ENCODE measurements at places on chromosomes 1 and 21.

DNA sequence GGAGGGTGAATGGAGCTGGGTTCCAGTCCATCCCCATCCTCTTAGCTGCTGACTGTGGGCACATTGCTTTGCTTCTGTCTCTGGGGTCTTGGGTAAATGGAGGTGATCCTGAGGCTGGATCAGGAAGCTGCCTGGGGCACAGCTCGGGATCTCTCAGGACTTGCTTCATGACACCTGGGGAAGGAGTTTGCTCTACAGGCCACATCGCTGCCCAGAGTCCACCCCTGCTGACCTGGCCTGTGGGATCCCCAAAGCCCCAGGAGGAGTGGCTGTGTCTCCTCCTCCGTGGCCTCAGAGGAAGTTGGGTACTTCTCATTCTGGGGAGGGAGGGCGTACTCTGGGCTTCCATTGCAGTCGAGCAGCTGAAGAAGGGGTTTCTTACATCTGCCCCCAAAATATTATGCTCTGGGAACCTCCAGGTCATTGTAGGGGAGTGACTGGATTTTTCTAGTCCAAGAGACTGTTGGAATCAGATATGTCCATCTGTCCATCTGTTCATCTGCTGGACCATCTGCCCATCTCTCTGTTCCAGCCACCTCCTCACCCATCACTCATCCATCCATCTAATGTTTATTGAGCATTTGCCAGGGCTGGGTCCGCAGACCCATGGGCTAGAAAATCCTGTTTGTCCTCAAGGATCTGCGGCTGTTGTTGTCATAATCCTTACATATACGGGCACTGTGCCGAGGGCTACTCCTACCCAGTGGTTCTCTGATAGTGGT is 45.9 kb downstream of the ARHGEF10L start:
- no peak for DNase-seq

- no peak for DNase-seq
These were observed 3.9 kb downstream of the PKLR start for GRCh38 chr1:155297384-155297783.

- DNase-seq, result no peak
These were observed 500 bp upstream of the PEA15 start for GRCh38 chr1:160204526-160205241.

DNA sequence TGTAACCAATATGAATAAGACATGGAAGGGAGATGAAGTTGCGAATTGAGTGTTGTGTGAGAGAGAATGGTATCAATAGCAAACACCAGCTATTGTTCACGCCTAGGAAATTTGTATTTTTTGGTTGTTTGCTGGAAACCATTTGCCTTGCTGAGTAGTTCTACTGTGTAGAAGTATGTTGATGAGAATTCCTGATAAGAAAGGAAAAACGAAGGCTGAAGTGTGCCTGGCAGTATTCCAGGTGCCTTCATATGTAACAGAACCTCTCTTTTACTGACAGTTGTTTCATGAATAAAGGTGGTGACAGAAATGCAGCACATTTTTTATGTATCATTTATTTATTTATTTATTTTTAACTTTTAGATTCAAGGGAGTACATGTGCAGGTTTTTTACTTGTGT is 79.5 kb downstream of the SDCCAG8 start:
- no peak for DNase-seq

DNA sequence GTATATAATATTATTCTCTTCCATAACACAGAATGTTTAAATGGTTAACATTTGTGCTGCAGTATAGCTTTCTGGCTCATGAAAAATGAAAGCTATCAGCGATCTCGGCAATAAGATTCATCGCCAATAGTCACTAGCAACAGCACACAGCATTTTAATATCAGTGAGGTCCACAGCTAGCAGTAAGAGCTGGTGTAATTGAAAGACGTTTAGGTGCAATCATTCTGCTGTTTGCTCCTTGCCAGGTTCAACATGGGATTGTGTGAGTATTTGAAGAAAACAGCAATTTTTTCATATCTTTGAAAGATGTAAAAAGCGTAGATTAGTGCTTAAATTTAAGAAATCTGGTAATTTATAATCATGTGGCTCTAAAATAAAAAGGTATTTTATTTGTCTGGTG is 20.1 kb downstream of the PRKACB start:
- no peak for DNase-seq

GRCh38 chr1:20158358-20159070 is 19.4 kb downstream of the PLA2G2F start:
- DNase-seq, result no peak

DNA sequence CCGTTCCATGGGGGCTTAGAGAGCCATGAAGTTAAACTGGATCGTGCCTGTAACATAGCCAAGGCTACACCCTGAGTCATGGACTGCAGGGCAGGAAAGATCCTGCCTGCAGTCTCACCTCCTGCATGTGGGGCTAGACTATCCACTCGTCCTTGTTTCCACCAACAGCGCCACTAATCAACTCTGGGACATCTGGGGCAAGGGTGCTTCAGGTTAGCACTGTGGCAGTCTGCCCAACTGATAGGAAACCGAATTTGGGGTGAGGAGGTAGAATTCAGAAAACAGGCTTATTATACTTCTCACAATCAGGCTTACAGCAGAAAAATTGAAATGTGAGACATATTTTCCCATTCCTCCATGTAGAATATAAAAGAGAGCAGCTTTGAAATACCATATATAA is 85.2 kb upstream of the ADAM30 start:
- no peak for DNase-seq

DNA sequence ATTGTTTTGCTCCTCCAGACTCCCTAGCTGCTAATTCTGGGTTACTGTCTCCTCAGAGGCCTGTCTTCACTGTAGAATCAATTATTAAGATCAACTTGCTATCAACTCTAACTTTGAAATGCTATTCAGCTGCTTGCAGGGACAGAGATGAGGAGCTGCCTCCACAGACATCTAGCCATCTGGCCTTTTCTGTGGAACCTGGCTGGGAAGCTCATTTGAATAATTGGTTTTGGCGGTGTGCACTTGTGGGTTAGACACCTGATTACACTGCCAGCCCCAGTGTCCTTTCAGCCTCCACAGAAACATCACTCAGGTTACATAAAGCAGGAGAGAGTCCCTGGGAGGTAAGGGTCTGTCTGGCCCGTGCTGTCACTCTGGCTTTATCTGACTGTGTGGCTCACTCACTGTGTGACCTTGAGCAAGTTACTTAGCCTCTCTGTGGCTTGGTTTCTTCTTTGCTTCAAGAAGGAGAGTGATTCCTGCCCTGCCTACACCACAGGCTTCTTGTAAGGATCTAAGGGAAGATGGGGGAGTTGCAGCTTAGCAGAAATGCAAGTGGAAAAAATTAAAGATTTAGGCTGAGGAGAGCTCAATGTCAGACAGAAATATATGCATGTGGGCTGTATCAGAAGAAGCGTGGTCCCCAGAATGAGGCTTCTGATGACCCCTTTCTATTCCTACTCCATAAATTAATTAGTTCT is 131.6 kb downstream of the BEND5 start:
- DNase-seq, result no peak

GRCh38 chr1:236103646-236104218 is 38.6 kb upstream of the GPR137B start:
- DNase-seq, result peak; percentile 46

- DNase-seq, result no peak
These were observed 4.6 kb downstream of the AMIGO1 start for GRCh38 chr1:109504974-109505373.

DNA sequence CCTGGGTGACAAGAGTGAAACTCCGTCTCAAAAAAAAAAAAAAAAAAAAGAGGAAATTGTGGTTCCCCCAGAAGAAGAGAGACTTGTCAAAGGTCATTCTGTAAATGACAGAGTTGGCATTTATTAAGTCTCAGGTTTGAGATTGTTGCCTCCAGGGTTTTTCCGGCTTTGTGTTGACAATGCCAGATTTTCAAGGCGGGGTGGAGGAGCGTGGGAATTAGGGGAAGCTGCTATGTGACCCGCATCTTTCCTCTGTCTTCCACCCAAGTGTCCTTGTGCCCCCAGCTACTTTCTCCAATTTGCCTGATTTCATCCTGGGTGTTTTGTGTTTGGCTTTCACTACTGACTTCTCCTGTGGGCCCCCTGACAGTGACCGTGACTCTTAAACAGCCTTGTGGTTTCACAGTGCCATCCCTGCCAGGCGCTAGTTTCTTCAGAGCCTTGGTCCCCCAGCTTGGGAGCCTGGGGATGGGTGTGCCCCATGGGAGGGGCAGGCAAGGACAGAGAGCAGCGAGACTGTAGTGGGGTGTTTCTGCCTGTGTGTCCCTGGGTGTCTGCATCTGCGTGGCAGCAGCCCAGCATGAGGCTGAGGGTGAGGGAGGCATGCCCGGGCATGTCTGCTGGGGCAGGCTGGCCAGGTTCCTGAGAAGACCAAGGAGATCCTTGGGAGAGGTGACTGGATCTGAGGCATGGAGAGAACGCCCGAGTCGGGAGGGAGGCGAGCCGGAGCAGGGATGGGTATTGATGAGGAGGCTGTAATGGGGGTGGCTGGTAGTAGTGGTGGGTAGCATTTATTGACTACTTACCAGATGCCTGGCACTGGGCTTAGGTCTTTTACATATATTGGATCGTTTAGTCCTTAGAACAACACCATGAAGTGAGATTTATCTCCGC is 46.3 kb downstream of the IER5 start:
- DNase-seq, result no peak

- DNase-seq, result no peak
These were observed 192.4 kb downstream of the PTGER3 start for GRCh38 chr1:70855203-70855602.

DNA sequence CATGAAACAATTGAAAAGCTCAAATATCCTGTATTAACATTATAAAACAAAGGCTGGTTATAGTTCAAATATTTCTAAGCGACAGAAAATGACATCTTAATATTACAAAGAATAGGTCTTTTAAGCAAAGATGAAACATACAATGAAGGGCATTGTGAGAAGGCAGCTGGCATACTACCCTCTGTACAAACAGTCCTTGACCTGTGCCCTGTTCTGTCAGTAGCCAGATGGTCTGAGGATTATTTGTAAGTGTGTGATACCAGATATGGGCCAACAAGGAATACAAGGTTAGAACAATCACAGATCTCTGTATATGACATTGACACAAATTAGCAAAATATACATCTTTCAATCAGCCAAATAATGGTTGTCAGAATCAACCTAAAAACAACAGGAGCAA is 1350.4 kb downstream of the AMY1C start:
- no peak for DNase-seq

- DNase-seq, result no peak
These were observed 29.0 kb downstream of the MRPL39 start for GRCh38 chr21:25578056-25578961.

DNA sequence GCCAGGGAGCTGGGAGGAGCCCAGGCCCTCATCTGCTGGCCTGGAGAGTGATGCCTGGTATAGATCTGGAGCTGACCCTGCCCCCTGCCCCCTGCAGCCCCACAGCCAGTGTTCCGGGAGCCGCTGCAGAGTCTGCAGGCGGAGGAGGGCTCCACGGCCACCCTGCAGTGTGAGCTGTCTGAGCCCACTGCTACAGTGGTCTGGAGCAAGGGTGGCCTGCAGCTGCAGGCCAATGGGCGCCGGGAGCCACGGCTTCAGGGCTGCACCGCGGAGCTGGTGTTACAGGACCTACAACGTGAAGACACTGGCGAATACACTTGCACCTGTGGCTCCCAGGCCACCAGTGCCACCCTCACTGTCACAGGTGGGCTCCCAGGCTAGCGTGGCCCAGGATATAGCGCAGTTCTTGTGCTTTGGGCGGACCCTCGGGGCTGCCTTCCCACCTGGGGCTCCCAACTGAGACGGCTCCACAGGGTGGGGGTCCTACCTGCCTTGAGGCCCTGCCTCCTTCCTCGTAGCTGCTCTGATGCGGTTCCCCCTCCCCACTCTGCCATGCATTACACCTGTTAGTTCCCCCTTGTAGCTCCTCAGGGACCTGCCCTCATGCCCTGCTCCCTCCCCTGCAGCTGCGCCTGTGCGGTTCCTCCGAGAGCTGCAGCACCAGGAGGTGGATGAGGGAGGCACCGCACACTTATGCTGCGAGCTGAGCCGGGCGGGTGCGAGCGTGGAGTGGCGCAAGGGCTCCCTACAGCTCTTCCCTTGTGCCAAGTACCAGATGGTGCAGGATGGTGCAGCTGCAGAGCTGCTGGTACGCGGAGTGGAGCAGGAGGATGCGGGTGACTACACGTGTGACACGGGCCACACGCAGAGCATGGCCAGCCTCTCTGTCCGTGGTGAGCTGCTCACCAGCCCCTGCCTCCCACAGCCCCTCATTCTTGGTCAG is 98.7 kb downstream of the OBSCN start:
- no peak for DNase-seq

- no peak for DNase-seq
These were observed 125.1 kb downstream of the CRB1 start for GRCh38 chr1:197393105-197393504.

DNA sequence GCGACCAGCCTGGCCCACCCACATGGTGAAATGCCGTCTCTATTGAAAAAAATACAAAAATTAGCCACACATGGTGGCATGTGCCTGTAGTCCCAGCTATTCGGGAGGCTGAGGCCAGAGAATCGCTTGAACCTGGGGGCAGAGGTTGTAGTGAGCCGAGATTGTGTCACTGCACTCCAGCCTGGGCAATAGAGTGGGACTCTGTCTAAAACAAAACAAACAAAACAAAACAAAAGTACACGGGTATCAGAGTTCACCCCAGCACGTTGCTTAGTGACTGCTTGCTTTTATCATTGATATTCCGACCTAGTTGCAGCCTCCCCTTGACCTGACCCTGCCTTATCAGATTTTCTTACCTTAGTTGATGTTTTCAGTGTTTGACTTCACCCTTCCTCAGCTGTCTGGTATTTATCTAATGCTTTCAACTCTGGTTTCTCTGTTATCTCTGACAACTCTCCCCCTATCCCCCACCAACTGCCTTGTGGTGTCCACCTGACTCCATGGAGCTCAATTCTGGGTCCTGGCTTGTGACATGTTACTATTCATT is 5.1 kb downstream of the TLCD4 start:
- no peak for DNase-seq

DNA sequence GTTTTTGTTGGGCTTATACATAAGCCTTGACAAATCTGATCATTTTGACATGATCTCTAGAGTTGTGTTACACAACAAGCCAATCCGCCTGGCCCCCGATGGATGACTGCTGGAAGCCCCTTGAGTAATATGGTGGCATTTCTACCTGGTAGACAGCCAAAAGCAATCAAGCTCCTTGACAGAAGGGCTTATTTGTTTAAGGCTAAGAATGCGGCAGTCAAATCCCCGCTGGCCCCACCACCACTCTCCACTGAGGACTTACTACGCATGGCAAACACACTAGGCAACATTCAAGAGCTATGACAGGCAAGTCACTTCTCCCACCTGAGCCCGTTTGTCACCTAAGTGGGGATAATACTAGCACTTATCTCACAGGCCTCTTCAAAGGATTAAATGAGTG is 33.4 kb upstream of the C1orf198 start:
- no peak for DNase-seq

DNA sequence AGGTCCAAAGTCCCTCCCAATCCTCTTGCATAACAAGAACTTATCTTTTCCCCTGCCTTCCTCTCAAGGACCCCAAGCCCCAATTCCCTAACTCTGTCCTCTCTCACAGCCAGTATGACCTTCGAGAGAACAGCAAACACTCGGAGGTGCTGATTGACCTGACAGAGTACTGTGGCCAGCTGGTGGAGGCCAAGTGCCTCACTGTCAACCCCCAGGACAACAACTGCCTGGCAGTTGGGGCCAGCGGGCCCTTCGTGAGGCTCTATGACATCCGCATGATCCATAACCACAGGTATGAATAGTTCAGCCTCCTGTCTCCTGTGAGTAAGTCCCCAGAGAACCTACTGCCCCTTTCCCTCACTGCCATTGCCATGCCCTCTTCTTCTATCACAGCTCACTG is 29.9 kb upstream of the TMEM222 start:
- DNase-seq, result no peak

- DNase-seq, result no peak
These were observed 373.7 kb downstream of the SRGAP2C start for GRCh38 chr1:121558514-121558913.

Data from ovary (tissue), 10 donors.